WERI-Rb-1 (cell line): ENCODE measurements at places on chromosomes 5 and 9.

DNA sequence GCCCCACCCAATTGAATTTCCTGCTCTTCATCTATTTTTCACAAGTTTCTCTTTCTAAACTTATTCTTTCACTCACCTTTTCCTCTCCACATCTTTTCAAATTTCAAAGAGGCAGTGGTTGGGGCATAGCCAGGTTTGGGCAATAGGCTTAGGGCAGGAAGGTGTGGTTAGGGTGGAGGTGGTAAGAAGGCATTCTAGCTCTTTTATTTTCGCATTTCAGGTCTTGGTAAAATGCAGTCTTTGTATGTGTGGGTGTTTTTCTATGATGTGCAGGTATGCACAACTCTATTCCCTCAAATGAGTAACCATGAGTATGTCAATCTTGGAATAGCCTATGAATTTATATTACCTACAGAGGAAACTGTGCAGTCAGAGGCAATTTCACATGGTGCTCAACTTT is 129.8 kb upstream of the IFNE start:
- DNase-seq, result no peak

DNA sequence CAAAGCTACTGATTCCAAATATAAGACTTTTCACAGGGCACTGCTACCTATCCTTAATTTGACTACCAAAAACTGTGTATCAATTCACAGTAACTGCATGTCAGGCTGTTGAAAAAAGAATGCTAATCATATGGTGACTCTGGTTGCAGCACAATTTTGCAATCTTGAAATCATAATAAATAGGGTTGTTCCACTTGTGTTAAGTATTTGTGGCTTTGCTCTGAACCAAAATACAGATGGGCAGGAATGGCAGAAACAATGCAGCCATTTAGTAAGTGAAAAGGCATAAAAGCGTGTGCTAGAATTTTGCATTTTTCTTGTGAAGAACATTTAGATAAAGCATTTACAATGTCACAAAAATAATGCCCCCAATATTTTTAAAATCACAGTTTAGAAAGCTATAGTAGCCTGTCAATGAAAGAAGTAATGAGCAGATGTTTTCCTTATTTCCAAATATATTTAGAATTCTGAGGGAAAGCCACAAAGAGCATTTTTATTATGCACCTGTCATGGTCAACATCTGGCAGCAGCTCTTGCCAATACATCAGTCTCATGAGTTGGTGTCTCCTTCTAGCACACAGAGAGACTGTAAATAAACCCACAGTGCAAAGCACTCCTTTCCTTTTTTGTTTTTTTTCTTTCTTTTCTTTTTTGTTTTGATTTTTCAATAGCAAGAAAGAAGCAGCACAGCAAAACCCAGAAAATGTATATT is 54.8 kb upstream of the PAM start:
- DNase-seq, result no peak

- no peak for DNase-seq
These were observed 3.3 kb downstream of the LTC4S start for GRCh38 chr5:179796877-179797608.

DNA sequence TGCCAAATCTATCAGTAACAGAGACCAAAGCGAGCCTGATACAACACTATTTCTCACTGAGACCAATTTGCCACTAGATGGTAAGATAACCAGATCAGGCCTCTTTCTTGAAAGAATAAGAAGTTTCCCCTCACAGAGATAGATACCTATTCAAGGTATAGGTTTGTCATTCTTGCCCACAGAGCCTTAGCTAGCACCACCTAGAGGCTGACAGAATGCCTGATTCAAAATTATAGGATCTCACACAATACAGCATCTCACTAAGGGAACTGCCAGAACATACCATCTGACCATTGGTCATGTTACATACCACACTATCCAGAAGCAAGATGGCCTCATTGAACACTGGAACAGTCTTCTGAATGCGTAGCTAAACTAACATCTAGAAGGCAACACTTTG is 166.6 kb upstream of the HCN1 start:
- DNase-seq, result no peak
